Progenitor cell of endocrine pancreas (in vitro differentiated cells): ENCODE measurements at places on chromosomes 1 and 21.
A peak's percentile ranks its signal among the peaks of the same experiment; 100 is the strongest.

GRCh38 chr1:228268881-228269265, 61.0 kb downstream of the OBSCN start:
- H3K4me1 ChIP-seq = no peaks in the 10 kb centered on the region
- H3K27ac ChIP-seq = peak overlapping the region; percentile 69
- DNase-seq = no peak
- no peaks in the 10 kb centered on the region for H3K27me3 ChIP-seq

DNA sequence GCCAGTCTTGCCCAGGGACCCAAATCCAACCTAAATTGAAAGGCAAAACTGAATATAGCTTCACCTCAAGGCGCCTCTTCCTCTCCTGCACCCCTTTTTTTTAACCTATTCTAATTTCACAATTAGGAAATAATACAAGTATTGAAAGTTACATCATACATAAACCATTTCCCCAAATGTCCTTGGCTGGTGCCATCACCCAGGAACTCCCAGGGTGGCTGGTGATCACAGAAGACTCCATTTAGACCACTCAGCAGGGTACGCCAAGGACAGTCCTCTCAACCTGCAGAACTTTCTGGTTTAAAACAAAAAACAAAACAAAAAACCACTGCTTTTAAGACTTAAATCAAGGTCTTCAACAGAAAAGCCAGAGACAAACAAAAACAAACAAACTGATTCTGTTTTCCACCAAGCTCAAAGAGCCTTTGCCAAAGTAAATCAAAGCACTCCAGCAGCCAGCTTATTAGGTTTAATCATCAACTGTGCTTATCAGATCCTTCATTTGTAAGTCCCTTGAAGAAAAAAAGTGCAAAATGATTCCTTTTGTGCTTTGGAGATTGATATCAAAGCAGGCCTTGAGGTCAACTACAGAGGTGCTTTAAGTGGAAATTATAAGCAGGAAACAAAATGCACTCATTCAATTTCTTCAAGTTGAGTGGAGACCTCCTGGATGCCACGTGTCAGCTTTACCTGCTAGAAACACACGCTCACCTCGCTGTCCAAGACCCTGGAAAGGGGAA, 113.0 kb downstream of the ETS2 start:
- H3K4me3 ChIP-seq = no peak overlapping the region
- DNase-seq = no peak
- peak overlapping the region; percentile 37 for H3K27ac ChIP-seq
- H3K36me3 ChIP-seq = no peaks in the 10 kb centered on the region
- H3K4me1 ChIP-seq = peaks cover 26% of the 10 kb centered on the region

- peaks cover 46% of the 10 kb centered on the region for H3K4me1 ChIP-seq
- no peak for DNase-seq
- H3K27me3 ChIP-seq = no peaks in the 10 kb centered on the region
- no peaks in the 10 kb centered on the region for H3K36me3 ChIP-seq
These were observed 237.5 kb downstream of the TTLL7 start for GRCh38 chr1:83761167-83762038.

DNA sequence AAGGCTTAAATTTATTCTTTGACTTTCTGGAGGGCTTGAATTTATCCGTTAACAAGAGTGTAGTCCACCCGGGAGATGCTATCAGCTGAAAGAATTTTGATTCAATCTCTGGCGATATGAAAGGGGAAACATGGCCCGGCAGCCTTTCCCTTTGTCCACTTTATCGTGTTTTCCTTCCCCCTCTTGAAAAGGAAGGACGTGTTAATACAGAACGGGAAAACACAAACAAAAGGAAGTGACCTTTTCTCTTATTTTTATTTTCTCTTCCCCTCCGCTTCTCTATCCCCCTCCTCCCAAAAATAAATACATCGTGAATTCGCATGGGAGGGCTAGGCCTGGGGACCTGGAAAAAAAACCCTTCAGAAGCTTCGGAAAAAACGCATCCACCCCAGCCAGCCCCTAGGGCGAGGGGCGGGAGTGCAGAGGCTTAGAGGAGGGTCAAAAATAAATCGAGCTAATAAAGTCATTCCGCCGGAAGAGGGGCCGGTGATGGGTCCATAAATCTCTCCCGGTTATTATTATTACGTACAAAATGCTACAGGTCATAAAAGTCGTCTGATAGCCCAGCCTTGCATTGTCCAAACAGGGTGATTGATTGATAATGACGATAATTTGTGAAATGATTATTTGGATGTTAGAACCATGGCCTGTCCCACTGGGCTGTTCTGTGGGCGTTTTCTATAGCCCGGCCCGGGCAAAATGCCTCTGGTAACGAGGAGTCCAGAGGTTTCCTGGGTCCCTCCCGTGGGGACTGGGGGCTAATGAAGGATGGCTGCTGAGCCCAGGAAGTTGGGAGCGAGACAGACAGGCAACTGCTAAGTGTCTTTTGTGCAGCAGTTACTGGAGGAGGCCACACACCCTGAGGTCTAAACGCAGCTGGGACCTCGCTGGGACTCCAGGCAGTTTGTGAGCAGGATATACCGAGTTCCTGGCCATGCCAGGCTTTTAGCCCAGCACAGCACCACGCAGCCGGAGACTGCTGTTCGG, 179.4 kb downstream of the PRDM16 start:
- H3K36me3 ChIP-seq = peaks cover 5% of the 10 kb centered on the region
- H3K4me3 ChIP-seq = peak overlapping the region; percentile 29
- peaks cover 69% of the 10 kb centered on the region for H3K4me1 ChIP-seq
- H3K27me3 ChIP-seq = no peaks in the 10 kb centered on the region

- no peaks in the 10 kb centered on the region for H3K27me3 ChIP-seq
- H3K36me3 ChIP-seq = peaks cover 24% of the 10 kb centered on the region
- no peak overlapping the region for H3K27ac ChIP-seq
- H3K4me1 ChIP-seq = no peaks in the 10 kb centered on the region
These were observed 11.0 kb downstream of the NUDC start for GRCh38 chr1:26932531-26932930.

GRCh38 chr1:81439046-81439823, 361.5 kb upstream of the ADGRL2 start:
- no peak for DNase-seq
- H3K27ac ChIP-seq = no peak overlapping the region
- peaks cover 23% of the 10 kb centered on the region for H3K4me1 ChIP-seq
- no peaks in the 10 kb centered on the region for H3K27me3 ChIP-seq
